ENCODE measurements at places on chromosomes 4 and X.

GRCh38 chr4:99841129-99841528 lies 24.5 kb downstream of the DAPP1 start:
- no peak for DNase-seq

DNA sequence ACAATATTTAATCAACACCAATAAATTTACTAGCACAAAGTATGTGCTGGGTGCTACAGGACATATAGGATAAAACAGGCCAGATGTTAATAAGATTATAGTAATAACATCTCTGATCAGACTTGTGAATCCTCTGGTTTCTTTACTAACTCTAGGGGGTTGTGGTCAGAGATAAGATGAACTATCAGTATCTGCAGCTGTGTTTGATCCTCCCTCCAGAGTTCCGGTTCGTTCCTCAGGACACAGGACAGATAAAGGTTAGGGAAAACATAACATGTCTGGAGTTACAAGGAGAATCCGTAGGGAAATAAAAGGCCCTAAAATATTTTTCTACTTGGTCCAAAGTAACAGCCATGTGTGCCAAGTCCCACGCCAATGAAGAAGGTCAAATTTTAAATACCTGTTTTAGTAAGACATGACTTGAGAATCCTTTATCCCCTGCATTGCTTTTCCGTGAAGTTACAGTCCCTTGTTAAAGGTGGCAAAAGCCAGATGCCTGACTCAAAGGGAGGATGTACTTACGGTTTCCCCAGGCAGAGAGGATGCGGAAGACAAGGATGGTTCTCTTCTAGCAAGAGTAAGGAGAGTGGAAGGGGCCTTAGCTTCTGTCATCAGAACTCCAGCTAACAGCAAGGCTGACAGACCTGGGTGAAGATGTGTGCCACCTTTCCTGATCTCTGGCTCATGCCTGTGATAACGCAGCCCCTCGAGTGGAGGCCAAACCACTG lies 44.4 kb downstream of the KIAA0232 start:
- no peak for DNase-seq

DNA sequence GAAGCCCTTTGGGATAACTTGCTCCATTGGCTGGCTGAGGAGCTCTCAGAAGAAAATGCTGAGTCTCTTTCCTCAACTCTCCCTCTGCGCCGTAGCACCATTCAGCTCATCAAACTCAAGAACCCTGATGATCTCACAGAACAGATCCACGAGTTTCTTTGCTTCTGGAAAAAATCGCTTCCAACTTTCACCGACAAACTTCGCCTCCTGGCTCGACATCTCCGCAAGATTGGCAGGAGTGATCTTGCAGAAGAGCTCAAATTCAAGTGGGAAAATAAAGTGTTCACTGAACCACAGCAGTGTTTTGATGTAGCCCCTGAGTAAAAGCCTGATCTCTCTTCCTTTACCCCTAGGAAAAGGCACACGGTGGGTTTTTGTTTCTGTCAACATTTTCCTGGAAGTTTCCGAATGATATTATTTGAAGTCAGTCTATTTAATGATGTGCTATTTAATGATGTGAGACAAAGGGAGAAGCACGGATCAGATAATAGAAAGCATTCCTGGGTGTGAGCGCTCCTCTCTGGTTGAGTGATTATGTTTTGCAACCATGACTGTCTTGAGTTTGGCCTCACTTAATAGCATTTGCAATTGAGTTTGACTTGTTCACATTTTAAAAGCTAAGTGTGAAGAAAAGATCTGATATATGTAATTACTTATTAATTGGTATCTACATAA lies 62.2 kb downstream of the DTHD1 start:
- DNase-seq: no peak

- no peak for DNase-seq
These were observed 224.6 kb downstream of the FBXO8 start for GRCh38 chr4:174058846-174059245.

DNA sequence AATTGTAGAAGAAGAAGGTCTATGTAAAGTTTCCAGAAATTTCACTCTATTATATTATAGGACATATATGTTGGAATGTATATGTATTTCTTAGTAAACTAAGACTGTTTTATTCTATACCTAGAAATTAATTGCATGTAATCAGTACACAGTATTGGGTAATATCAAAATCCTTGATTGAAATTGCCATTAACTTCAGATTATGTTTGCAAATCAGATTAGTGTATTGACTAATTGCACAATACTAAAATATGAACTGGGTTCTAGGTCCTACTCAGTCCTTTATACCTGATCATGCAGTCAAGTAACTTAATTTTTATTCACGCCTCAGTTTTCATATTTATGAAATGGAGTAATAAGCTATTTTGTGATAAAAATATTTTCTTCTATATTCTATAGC lies 950.3 kb upstream of the ADGRL3 start:
- no peak for DNase-seq

DNA sequence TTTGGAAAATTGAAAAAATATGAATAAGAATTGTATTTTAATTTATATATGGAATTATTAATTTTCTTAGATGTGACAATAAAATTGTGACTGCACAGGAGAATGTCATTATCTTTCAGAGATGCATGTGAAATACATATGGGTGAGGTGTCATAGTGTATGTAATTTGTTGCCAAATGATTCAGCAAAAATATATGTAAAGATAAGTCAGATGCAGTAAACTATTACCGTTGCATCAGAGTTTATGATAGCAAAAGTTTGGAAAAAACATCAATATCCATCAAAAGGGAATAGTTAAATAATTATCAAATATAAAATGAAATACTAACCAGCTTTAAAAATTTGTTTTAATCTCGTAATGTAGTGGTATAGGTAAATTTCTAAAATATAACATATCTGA lies 10.4 kb upstream of the SLC7A11 start:
- no peak for DNase-seq

DNA sequence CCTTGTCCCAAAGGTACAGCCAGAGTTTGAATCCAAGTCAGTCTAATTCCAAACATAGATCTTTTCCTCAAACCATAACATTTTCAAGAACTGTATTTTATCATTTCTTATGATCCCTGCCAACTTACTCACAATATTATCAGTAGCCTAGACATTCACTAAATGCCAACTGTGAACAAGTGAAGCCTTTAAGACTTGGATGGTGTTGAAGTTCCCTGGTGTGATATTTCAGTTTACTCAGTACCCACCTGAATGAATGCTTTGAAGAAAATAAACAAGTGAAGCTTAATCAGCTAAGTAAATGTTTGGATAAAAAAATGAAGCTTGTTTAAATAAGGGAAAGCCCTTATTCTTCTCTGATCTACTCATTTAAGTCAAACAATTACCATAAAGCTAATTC lies 1028.3 kb downstream of the DMD start:
- DNase-seq: no peak

DNA sequence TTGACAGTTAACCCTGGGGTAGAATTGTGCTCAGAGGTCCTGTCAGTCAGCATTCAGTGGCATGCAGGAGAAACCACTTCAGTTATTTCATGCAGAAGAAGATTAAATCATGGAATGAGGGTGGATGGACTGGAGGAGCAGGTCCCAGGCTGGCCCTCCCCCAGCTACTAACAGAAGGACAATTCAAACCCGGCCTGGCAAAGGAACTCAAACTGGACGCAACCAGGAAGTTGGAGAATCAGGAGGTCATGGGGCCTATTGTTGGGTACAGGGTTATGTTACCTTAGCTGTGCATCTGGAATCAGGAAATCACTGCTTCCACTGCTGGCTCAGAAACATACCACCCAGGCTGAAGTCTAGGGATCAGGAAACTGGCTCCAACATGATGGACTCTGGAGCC lies 121.4 kb downstream of the GPAT3 start:
- no peak for DNase-seq

- no peak for DNase-seq
These were observed 244.1 kb upstream of the TEX13A start for GRCh38 chrX:105464618-105465017.

- DNase-seq: no peak
These were observed 105.5 kb upstream of the DDIT4L start for GRCh38 chr4:100295792-100296191.

DNA sequence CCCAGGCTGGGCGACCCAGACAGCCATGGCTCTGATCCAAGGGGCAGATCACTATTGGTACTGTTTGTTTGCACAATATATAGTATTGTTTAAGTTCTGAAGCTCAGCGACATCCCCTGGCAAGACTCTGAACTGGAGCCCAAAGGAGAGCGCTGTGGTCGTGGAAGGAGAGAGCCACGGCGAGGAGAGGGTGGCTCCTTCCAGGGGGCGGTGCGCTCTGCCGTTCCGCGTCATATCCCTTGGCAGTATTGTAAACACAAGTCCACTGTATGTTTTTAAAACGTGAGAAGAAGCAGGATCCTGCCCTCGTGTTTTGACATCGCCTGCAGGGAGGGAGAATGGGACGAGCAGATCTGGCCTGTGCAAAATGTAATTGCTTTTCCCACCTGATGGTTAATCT lies 185.5 kb downstream of the RAB28 start:
- no peak for DNase-seq

GRCh38 chr4:160143574-160143973 lies 1040.7 kb downstream of the RAPGEF2 start:
- no peak for DNase-seq

GRCh38 chr4:46852800-46853199 lies 56.2 kb downstream of the COX7B2 start:
- DNase-seq: no peak

DNA sequence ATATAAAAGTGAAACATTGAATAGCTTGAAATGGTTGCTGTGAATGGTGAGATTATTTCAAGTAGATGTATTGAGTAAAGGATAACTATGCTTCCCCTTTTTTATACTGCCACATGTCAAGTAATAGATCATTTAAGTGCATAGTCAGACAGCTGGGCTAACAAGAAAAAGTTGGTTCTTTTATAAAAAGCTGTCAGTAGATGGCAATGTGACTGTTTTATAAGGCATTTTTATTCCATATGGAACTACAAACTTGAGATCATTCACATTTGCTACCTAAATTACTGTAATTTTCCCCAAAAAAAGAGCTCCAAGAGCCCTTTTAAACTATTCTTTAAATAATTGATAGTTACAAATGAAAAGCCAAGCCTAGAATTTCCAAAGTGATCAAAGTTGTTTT lies 831.0 kb downstream of the C4orf33 start:
- no peak for DNase-seq

GRCh38 chr4:97585274-97585673 lies 558.0 kb downstream of the STPG2 start:
- DNase-seq: no peak

DNA sequence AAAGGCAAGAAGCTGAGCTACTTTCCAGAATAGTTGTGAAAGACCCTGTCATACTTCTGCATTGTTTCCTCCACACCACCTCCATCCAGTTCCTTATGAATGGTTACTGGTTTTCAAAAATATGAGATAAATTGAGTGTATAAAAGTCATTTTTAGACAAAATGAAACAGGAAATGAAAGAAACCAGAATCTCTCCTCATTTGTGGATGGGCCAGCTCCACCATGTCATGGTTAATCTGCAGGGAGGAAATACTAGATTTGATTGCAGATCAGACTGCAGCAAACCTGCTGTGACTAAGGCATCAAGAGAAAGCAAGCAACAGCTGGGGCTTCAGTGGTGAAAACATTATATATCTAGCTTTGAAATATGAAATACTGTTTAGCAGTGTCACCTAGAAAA lies 23.8 kb downstream of the F9 start:
- no peak for DNase-seq

- DNase-seq: no peak
These were observed 322.3 kb downstream of the DHX15 start for GRCh38 chr4:24262084-24262483.

DNA sequence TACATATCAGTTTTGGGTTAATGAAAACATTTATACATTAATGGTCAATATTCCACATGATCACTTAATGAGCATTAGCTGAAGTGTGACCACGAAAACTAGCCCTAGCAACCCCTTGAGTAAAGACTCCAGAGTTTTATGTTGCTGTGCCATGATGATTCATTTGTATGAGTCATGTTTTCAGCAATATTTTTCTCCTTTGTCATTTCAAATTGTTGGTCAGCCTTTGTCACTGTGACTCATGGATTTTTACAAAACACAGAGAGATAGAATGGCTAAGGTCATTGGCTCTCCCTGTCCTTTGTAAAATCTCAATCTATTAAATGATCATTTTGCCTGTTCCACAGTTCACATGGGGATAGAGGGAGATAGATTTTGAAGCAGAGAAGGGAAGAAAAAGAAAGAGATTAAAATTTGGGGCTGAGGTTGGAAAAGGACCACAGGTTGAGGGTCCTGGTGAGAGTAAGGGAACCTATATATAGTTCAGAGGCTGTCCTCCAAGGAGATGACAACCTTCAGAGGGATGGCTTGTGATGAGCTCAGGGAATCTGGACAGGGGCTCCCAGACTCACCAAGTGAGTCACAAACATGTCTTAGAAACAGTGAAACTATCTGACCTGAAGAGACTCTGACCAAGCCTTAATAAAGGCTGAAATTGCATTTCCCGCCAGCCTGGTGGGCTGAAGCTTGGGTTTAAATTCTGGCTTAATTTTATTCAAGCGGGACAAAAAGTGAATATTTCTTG lies 25.6 kb downstream of the NR0B1 start:
- no peak for DNase-seq

DNA sequence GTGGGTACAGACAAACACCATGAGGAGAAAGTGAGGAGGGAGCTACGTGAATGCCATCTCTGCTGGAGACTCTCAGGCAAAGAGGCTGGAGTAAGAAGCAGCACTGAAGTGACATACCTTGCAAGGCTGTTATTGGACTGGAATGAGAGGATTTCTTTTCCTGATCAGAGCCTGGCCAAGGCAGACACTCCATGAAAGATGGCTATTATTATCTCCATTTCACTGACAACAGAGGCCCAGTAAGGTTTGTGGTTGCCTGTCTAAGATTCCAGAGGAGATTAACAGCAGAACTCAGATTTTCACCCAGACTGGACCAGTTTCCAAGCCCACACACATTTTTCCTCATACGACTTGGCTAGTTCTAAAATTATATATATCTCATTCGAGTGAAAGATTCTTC lies 162.0 kb upstream of the EOLA2 start:
- DNase-seq: no peak

- no peak for DNase-seq
These were observed 162.1 kb downstream of the TSPAN5 start for GRCh38 chr4:98496152-98496845.

Measured in GM12891 (cell line).